ENCODE measurements at places on chromosomes 5 and 9.

- no peak for DNase-seq
Measured at GRCh38 chr9:15469406-15469805, 41.4 kb downstream of the PSIP1 start.

DNA sequence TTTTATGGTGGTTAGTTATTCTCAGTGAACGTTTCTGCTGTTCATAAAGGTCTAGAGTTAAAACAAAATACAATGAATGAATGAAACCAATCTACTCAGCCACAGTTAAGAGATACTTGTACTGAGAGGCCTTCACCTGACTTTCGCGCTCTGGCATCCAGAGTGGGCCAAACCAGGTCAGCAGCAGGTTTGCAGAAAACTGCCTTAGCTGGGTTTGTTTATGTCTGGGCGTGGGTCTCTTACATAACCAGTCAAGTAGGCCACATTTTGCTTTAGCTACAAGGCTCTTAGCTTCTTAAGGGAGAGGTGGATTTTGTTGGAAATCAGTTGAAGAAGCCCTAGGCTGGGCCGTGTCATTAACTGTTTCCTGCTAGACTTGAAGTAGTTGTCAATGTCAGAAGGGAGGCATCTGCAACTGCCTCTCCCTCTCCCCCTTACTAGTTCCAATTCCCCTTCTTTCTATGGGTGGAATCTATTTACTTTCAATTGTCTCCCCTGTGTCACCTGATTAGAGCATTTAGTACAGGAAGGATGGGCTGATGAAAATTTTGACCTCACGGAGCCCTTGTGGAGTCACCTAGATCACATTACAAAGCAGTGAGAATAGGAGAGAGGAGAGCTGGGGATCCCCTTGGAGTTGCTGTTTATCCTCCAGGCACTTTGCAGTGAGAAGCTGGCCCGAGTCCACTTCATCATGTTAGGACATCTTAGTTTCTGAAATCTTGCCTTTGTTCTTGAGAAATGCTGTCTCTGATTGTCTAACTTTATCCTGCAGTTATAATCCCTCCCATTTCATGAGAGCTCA lies 200.5 kb downstream of the ARHGEF28 start:
- DNase-seq, result no peak

GRCh38 chr5:53971131-53971530 lies 339.2 kb downstream of the ARL15 start:
- DNase-seq, result no peak

DNA sequence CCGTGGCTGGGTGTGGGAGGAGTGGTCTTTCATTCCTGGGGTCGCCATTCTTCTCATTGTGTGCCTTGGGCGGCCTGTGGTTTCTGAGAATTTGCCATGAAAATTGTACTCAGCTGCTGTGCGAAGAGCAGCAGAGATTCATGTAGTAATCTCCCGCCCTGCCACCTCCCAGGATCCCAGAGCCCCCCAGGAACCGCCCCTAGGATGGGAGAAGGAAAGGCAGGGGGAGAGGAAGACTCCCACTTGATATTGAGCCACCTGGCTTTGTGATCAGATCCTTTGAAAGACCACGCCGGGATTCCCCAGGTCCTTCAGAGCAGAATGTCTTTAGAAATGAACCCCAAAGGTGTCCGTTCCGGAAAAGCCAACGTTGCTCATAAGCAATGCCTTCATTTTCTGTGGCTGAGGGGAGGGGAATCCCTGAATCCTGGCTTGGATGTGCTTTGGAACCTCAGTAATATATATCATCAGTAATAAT lies 27.6 kb downstream of the NEURL1B start:
- no peak for DNase-seq

- no peak for DNase-seq
Measured at GRCh38 chr5:139082813-139083498, 115.2 kb downstream of the SIL1 start.

DNA sequence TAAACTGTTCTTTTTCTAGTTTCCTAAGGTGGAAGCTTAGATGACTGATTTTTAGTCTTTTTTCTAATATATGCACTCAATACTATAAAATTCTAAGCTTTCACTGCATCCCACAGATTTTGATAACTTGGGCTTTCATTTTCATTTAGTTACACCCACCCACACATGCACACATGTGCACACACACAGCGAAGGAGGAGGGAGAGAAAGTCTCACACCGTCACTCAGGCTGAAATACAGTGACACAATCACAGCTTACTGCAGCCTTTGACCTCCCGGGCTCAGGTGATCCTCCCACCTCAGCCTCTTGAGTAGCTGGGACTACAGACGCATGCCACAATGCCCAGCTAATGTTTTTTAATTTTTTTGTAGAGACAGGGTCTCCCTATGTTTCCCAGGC lies 96.5 kb downstream of the SMIM23 start:
- DNase-seq, result peak; percentile 19

- DNase-seq, result no peak
Measured at GRCh38 chr9:108060175-108060574, 570.6 kb upstream of the KLF4 start.

DNA sequence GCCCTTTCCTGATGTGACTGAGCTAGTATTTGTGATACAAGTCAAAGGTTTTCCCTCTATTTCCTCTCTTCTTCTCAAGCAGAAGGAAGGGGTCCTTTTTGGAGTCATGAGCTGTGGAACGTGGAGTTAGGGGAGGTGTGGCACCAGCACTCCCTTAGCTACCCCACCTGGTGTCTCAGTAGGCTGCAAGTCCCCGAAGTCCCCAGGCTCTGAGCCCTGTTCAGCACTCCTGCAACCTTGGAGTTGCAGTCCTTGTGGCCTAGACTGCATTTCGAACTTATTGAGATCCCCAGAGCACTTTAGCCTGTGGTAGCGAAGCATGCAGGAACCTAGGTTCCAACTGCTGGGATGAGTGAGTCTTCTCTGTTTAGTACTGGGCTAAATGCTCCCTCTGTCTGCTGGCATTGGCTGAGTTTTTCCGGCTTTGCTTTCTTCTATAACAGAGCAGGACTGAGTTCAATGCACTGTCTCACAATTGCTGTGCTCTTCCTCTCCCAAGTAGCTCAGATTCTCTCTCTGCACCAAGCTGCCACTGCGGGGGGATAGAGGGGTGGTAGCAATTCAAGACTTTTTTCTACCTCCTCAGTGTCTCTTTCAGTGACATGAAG lies 600.7 kb upstream of the CDH9 start:
- no peak for DNase-seq

- DNase-seq, result no peak
Measured at GRCh38 chr5:2588850-2589501, 162.5 kb downstream of the IRX2 start.

DNA sequence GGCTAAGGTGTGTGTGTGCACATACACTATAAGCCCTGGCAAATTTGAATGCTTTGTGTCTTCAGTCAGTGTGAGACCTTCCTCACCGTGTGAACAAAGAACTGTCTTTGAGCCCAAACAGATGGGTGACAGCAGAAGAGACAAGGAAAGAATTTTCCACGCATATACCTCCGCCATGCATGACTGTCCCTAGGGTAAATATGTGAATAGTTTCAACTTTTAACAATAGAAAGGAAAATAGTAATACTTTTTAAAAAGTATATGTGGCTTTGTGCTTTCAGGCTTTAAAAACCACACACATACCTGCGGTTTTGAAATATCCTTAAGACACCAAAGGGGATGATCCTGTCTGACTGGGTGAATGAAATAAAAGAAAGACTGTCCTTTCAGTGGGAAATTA lies 438.6 kb upstream of the MPDZ start:
- no peak for DNase-seq

DNA sequence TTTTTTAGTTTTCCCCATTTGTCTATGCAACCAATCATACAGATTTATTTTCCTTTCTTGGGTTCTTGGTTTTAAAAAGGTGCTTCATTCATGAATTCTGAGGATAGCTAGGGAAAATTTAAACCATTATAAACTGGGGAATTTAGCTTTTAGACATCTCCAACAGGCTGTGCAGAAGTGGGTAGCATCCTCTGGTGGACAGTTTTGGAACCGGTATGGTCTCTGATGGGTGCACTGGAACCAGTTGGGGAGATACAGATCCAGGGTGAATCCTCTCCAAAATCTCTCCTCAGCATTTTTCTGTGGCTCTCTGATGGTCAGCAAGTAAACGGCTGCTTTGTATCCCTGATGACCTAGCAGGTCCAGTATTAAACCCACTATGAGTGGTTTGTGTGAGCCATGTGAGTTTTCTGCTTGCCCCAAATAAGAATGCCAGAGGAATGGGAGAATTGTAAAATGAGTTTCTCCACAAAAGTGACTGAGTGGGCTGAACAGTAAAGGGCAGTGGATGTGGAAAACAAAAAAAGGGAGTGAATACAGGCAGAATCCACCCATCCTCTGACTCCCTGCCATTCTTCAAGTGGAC lies 9.1 kb upstream of the DNAJC25 start:
- no peak for DNase-seq

GRCh38 chr9:133536080-133536479 lies 1.6 kb downstream of the ADAMTSL2 start:
- DNase-seq, result no peak

- no peak for DNase-seq
Measured at GRCh38 chr5:56383761-56384160, 150.6 kb upstream of the ANKRD55 start.

DNA sequence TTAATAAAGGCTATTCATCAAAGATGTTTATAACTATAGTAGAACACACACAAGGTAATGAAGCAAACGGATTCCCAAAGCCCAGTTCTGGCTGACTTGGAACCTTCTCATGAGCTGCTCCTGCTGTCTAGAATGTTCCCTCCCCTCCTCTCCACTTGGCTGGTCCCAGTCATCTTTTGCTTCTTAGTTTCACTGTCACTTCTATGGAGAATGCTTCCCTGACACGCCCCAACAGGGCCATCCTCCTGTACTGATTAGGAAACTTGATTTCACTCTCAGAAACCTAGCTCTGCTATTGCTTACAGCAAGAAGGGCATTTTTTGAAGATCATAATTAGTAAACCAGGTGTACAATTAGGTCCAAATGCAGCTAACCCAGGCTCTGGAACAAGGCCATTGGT lies 3.2 kb upstream of the RAPGEF1 start:
- DNase-seq, result no peak

DNA sequence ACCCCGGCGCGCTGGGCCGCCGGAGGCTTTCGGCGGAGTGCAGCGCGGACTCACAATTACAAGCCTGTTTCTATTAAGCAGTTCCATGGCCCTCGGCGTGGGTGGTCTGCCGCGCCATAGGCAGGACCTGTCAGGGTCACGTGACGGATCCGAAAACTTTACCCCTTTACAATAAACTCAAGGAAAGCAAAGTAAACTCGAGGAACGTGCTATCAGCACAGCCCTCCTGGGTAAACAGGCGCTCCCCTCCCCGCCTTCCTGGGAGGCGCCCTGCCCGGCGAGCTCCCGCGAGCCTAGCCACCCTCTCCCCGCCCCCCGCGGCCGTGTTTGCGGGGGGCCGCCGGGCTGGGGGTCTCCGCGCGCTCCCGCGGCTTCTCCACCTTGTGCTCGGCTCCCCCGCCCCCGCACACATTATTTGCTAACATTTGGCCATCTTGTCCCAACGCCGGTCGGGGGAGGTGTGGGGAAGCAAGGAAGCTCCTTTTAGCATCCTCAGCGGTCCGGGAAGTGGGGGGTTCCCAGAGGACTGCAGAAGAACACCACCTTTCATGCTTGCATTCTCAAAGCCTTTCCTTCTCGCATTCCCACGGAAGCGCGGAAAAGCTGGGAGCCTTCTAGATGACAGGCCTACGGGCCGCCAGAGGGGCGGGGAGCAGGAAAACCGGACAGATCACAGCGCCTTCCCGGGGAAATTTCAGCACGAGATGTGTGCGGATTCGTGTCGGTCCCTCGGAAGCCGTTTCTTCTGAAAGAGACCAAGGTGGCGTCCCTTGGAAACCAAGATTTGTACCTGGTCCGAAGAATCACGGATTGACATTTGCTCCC lies at the start of gene PTCH1:
Gene PTCH1 (minus strand): TSS at position 238 of the 825 bp plus-strand sequence.
- DNase-seq, result peak; percentile 28

GRCh38 chr5:111580956-111581355 lies 68.6 kb upstream of the STARD4 start:
- DNase-seq, result no peak

DNA sequence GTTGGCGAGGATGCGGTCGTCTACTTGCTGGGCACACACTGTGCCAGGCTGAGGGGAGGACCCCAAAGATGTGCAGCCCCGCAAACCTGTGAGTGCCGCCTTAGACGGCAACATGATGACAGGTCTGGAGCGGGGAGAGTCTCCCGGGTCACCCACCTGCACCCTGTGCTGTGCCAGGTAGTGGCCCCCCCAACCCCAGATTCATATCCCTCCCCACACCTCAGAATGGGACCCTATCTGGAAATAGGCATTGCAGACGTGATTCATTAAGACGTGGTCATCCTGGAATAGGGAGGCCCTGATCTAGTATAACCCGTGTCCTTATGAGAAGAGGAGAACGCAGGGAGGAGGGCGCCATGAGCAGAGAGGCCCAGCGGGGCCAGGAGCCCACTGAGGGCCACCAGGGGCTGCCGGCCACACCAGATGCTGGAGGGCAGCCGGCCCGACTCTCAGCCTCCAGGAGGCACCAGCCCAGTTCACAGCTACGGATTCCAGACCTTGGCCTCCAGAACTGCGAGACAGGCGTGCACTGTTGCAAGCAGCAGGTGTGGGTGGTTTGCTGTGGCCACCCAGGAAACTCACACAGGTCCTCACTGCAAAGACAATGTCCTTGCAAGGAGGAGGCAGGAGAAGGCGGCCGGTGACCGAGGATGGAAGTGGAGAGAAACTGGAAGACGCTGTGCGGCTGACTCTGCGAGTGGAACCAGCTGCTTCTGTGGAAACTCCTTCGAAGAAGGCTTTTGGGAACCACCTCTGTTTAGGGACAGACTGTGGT lies 131.9 kb upstream of the LPCAT1 start:
- DNase-seq, result no peak

DNA sequence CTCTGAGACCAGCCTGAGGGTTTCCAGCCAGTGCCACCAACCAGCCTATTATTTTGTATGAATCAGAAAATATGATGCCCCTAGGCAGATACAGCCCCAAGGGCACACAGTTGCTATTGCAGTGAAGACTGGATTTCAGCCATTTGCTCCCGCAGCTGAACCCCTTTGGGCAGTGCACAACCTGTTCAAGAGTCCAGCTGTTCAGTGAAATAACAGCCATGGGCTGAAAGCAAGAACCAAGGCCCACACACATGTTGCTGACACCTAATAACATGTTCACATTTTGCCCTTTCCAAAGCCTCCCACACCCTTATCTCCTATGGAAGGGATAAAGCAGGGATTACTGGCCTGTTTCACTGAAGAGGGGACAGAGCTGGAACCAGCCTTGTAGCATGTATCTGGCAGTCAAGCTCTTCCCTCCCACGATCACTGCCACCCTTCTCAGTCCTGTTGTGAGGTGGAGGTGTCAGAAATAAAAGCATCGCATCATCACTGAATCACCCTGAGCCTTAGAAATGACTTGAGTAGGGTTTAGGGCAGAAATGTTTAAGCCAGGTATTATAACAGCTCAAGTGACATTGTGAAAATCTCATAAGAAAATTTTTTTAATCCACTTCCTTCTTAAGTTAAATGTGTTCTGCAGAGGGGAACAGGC lies 137.1 kb upstream of the FSTL4 start:
- DNase-seq, result no peak

- DNase-seq, result no peak
Measured at GRCh38 chr5:95731571-95732554, 727 bp downstream of the RHOBTB3 start.

- no peak for DNase-seq
Measured at GRCh38 chr9:37432020-37432419, 9.5 kb downstream of the GRHPR start.

- DNase-seq, result no peak
Measured at GRCh38 chr5:86858442-86858841, 240.7 kb downstream of the COX7C start.

GRCh38 chr9:96122282-96122681 lies 179.7 kb downstream of the HSD17B3 start:
- no peak for DNase-seq

- DNase-seq, result no peak
Measured at GRCh38 chr5:28217695-28218094, 1179.3 kb upstream of the CDH9 start.
